NCI-H2107 (cell line): ENCODE measurements at places on chromosomes 7 and 10.

- no peak for DNase-seq
Measured at GRCh38 chr10:132833421-132834111, 47.6 kb upstream of the NKX6-2 start.

DNA sequence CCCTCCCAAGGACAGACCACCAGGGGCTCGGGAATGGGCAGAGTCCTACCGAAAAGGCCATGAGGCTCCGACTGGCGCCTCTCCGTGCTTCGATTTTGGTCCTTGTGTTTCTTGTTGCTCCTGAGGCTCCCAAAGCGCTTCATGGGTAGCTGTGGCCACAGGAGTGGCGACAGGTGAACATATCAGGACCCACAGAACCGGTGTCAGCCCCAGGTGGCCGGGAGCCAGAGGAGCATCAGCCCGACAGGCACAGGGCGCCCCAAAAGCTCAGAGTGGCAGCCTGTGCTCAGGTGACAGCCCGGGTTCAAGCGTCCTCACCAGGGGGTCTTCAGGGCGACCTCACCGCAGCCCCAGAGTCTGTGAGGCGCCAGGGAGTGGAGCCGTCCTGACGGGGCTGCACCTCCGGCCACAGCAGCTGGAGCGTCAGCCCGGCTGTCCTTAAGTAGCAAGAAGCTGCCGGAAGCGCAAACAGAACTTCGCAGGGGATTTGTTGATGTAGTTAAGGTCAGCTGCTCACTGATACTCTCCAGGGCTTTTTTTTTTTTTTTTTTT is 141.0 kb downstream of the PRKAG2 start:
- DNase-seq = peak; percentile 84

DNA sequence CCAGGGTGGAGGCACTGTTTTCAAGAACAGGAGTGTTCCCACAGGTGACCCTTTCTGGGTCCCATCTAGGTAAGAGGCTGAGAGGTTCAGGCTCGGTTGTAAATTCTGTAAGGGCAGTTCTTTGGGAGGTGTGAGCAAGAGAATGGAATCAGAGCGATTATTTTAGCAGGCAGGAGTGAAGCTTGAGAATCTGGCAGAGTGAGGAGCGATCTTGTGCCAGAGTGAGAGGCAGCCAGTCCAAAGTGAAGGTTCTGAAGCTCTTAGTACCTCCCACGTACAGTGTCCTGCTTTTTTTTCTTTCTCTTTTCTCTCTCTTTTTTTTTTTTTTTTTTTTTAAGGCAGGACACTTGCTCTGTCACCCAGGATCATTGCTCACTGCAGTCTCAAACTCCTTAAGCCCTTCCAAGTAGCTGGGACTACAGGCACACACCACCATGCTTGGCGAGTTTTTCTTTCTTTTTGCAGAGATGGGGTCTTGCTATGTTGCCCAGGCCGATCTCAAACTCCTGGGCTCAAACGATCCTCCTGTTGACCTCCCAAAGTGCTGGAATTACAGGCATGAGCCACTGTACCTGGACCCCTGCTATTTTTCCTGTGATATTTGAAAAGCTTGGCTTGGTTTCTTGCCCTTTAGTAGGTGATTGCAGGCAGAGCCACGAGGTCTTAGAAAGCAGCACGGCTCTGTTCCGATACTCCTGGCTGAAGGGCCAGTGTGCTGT is 10.9 kb downstream of the POR start:
- DNase-seq = no peak

- DNase-seq = no peak
Measured at GRCh38 chr7:119572132-119572531, 700.8 kb upstream of the KCND2 start.

DNA sequence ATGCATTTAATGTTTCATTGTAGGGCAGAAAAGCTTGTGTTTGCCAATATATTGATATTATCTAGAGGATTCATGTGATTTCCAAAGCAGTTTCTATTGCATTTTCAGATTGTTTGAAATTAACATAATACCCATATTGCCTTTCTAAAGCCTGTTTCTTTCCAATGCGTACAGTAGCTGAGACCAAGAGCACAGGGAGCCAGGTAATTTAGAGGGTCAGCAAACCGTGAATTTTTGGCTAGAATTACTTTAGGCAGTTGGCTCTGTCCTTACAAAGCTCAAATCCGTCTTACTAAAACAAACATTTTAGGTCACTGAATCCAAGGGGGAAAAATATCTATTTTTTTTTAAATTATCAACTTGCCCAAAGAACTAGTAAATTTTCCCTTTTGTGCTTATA is 604.9 kb upstream of the ADARB2 start:
- DNase-seq = no peak

- no peak for DNase-seq
Measured at GRCh38 chr7:122289426-122289825, 15.1 kb downstream of the FEZF1 start.

GRCh38 chr10:131808370-131808930 is 92.4 kb upstream of the PPP2R2D start:
- no peak for DNase-seq
